ENCODE measurements at places on chromosomes 11 and 22.

DNA sequence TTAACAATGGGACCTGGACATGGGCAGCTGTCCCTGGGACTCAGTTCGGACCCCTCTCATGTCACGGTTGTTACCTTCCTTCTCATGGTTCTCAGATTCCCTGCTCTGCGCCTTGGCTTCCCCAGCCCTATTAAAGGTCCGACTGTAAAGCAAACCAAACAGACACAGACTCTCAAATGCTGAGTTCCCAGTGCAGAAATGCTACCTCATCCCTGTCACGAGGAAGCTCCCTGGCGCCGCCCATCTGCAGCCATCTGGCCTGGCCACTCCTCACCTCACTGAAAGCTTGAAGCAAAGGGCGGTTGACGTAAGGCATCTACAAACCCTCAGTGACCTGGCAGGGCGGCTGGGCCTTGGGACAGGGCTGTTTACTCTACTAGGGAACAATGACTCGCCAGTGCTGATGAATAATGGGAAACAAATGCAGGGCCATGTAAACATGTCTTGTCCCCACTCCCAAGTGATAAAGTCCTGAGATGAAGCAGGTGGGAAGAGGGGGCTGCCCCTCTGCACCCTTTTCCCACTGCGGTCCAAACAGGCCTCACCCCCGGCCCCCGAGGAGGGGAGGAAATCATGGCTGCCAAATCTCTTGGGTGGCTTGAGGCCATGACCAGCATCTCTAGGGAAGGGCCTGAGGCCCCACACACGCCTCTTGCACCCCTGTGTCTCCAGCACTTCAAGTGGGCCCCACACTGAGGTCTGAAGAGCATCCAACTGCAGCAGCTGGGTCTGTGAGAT lies 49.3 kb downstream of the SCUBE1 start:
- DNase-seq, result peak; percentile 64

DNA sequence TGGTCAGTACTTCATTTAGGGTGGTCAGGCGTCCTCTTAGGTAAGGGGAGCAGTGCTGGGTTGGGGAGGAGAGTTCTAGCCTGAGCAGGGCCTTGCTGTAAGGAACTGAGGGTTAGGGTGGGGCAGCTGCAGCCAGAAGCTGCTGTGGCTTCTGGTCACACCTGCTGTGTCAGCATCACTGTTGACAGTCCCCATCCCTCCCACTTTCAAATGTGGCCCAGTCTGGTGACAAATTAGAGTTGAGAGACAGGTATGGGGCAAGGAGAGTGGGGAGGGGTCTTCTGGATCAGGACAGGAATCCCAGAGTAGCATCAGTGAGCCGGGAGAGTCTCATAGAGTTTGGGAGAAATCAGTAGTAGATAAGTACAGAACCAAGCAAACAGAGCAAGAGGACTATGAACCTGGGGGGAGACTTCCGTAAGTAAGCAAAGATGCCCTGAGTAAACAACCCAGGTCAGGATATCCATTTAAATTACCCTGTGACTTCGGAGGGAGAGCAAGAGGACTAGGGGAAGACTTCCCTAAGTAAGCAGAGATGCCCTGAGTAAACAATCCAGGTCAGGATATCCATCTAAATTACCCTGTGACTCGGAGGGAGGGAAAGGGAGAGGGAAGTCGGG lies 53.7 kb downstream of the PPP6R2 start:
- no peak for DNase-seq

- no peak for DNase-seq
Observed at GRCh38 chr11:78223320-78223954, 34.7 kb downstream of the USP35 start.

DNA sequence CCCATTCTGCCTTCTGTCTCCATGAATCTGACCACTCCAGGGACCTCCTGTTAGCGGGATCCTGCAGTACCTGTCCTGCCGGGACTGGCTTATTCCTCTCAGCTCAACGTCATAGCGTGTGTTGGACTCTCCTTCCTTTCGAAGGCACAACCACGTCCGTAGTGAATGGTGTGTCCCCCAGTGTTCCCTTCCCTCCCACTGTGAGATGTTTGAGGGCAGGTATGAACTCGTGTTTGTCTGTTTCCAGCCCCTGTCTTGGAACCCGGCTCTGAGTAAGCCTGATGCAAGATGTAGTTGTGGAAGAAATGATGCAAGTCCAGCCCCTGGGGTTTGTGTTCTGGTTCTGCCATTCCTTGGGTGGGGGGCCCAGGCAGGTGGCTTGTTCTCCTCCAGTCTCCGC lies 10.5 kb upstream of the MYEOV start:
- no peak for DNase-seq

DNA sequence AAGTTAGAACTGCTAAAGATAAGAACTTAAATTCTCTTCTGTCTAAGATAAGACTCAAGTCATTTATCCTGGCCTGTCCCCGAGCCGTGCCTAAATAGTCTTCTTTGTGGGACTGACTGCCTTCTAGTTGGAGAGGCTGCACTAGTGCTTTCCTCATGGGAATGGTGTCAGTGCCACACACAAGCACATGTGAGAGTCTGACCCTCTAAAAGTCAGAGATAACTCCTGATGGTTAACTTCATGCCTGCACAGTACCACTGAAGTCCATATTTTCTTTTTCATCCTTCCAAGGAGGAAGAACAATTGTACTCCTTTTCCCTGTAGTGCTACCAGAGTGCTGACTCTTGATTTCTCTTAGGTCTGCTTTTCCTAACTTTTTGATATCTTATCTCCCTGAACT lies 309.7 kb downstream of the TMEM135 start:
- no peak for DNase-seq

DNA sequence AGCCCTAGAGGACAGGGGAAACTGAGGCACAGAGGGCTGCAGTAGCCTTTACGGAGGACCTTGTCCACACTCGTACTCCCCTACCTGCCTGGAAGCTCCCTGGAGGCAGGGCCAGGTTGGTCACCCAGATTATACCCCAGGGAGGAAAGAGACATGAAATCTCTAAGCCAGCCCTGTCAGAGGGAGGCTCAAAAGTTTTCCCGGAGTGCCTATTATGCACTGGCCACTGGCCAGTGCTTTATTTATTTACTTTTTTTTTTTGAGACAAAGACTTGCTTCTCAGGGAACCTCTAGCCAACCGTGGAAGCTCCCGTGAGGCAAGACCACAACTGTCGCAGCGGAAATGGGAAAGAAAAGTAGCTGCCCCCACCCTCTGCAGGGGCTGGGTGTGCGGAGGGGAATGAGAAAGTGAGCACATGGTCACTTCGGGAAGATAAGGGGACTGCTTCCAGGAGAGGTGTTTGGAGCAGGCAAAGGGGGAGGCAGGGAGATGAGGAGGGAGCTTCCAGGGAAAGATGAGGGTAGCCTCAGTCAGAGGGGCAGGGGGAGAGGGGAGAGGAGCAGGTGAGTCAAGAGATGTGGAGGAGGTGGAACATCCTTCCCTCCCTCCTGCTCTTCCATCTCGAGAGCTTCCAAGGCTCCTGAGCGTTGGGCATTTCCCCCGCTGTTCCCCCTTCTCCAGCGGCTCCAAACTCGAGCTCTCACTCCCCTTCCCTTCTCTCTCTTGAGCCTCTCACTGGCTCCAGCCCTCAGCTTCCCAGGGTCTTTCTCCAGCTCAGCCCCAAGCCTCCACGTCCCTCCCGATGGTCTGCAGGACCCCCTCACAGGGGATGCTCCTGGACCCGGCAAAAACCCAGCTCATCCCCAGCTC lies 4.3 kb downstream of the IL2RB start:
- DNase-seq, result no peak

DNA sequence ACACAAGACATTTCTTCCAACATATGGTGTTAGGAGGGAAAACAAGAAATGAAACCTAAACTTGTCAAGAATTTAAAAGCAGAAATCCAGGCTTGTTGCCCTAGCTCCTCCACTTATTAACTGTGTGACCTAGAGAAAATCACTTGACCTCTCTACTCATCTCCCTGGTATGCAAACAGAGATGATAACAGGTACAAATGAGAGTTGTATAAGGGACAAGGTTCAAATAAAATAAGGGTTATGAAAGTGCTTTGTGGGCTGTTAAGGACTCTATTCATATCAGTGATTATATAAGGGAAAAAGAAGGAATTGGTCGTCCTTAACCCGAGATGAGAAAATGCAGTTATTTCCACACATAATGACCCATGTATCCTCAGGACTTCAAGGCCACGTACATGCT lies 372.7 kb upstream of the TENM4 start:
- no peak for DNase-seq

GRCh38 chr22:24760708-24761306 lies 13.7 kb downstream of the PIWIL3 start:
- no peak for DNase-seq

GRCh38 chr11:76799066-76799804 lies 16.1 kb downstream of the TSKU start:
- DNase-seq, result peak; percentile 93

DNA sequence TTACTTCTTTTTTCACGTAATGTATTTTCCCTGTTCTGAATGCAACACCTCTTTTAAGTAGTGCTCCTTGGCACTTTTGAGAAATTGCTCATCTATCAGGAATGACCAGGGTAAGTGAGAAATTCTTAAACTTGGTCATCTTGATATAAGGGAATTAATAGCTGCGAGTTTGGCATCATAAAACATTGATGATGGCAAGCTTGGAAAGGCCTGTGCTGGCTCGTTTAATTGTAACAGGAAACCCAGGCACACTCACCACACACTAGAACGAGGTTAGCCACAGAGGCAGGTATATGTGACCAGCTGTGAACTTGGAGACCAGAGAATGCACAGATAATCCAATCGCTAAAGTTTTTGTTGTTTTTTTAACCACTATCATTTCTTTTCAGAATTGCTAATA lies 24.3 kb downstream of the FAM118A start:
- no peak for DNase-seq

DNA sequence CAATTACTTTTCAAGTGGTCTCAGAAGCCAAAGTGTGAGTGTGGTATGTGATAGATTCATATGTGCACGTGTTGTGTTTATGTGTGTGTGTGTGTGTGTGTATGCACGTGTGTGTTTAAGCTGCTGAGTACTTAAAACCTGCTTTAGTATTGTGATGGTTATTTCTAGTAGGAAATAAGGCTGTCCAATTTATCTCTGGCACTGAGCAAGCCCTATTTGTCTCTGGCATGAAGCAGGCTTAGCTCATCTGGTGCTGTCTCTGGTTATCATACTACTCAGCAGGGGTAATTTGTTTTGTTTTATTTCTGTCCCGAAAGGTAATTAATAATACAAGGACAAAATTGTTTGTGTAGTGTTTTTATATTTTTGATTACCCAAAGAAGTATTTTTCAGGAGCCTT lies 333.7 kb downstream of the FAT3 start:
- no peak for DNase-seq

DNA sequence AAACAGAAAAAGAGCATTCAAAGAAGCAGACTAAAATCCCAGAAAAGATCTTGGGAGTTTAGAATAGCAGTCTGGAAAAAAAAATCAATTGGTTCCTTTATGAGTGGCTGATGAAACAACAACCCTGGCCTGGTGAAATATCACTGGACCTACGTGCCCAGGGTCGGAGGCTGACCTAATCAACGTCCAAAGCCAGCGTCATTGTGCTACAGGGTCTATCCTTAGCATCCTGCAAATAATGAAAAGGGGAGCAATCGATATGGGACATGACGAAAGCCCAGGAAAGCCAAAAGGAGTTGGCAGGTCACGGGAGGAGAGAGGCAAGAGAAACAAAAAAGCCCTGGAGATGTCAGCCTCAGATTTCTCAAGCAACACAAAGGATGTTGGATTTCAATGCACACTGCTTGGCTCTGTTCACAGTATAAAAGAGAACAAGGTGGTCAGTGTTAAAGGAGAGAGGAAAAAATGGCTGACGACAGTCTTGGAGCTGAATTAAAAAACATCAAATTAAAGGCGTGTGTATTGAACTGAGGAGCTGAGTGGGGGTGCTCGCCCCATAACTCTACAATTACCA lies 148.8 kb downstream of the BLID start:
- DNase-seq, result no peak

DNA sequence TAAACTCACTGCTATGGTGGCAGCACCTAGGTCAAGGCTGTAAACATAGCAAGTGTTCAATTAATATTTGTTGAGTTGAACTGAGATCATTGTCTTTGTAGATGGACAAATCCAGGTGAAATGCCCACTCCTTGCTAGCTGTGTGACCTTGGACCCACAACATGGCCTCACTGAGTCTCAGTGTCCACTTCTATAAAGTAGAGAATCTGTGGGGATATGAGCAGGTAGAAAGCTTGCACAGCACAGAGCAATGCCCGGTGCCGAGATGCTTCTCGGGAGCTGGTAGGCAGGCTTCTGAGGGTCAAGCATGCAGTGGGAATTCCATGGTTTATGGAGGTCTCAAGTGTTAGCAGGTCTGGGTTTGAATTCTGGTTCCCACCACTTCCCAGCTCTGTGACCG lies 97.9 kb upstream of the SYT13 start:
- no peak for DNase-seq

- no peak for DNase-seq
Observed at GRCh38 chr11:79232346-79232745, 208.5 kb downstream of the TENM4 start.

DNA sequence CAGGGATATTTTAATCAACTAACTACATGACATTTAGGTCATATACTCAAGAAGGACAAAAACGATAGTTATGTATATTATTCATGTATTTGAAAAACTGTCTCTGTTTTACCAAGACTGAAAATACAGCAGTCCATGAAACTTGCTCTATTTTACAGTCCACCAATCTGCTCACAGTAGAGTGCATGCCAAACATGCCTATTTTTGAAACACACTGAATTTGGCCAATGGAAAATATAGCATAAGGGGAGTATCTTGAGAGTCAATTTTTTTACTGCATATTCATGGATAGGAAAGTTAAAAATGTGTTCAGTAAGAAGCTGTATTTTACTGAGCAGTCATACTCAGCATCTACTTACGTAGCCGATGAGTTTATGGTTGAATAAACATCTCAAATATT lies 621.2 kb upstream of the CHORDC1 start:
- DNase-seq, result no peak

DNA sequence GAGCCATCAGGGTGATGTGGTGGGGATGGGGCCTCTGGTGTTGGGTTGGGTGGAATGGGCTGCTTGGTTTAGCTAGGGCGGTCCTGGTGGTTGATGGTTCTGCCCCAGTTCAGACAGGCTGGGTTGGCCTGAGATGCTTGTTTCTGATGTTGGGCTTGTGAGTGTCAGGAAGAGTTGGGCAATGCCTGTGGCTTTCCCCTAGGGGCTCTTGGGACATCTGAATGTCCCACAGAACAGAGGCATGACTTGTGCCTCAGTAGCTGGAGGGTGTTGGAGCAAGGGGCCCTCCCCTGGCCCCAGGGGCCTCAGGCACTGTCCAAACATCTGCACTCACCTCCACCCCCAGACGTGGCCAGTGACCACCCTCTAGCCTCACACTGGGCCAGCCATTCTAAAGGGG lies 14.0 kb upstream of the CTSD start:
- peak; percentile 29 for DNase-seq

- DNase-seq, result no peak
Observed at GRCh38 chr22:29916007-29916544, 33.1 kb downstream of the MTMR3 start.

GRCh38 chr11:120123946-120124345 lies 14.0 kb downstream of the TRIM29 start:
- no peak for DNase-seq

DNA sequence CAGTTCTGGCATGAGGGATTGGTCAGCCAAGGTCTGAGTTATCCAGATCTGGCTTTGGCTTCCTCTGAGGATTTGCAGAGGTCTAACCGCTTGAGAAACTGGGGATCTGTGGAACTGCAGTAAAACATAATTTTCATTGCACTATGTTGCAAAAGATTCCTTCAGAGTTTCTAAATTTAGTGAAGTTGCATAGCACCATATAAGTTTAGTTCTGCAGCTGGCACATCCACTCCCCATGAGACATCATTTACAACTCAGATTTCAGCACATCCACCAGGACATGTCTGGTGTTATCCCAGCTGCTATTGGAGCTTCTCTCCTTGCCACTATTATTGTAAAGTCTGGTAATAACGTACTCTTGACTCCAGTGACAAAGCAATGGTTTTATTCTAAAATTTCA lies 181.5 kb downstream of the CWF19L2 start:
- peak; percentile 45 for DNase-seq
